ENCODE measurements at places on chromosomes 4 and X. TPM values are rescaled to one million over a fixed set of nuclear protein-coding genes. Genes with fewer than 3 reads are reported as not detected.

GRCh38 chr4:148633720-148634119 is 191.5 kb upstream of the NR3C2 start:
- H3K36me3 ChIP-seq, result peaks cover 3% of the 10 kb centered on the region
- no peak overlapping the region for H3K4me3 ChIP-seq
- no peaks in the 10 kb centered on the region for H3K27me3 ChIP-seq
- no peak for DNase-seq

DNA sequence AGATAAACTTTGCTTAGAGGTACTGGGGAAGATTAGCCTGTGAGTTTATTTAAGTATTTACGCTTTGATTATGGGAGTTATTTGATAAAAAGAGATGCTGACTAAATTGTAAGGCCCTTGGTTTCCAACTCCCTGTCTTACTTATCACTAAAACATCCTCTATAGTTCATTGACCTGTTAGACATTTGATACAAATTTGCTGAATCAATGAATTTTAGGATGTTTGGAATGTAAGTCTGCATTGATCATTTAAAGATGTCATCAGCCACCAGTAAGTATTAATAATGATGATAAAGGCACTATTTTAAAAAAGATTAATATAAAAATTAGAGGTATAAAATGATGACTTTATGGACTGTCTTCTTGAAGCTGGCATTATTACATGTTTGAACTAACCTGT is 340.6 kb downstream of the SPRY1 start:
- no peaks in the 10 kb centered on the region for H3K4me1 ChIP-seq
- no peaks in the 10 kb centered on the region for H3K36me3 ChIP-seq
- no peak overlapping the region for H3K4me3 ChIP-seq
- H3K27ac ChIP-seq, result no peak overlapping the region
- DNase-seq, result no peak

DNA sequence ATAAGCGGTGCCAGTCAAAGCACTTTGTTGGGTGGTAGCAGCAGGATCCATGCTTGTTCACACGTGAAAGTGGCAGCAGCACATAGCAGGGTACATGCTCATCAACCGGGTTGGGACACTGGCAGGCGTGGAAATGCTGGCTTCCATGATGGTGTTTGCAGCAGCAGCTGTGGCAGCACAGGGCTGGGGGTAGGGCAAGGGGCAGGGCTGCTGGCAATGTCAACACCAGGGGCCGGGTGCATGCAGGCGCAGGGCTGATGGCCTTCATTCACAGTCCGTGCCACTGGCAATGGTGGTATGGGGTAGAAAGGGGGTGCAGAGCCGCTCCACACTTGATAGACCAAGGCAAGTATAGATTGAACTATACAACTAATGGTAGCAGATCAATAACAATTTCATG is 374.7 kb upstream of the FAM241A start:
- no peak for DNase-seq
- no peak overlapping the region for H3K4me3 ChIP-seq
- H3K27me3 ChIP-seq, result no peaks in the 10 kb centered on the region
- no peaks in the 10 kb centered on the region for H3K4me1 ChIP-seq
- H3K27ac ChIP-seq, result no peak overlapping the region

VCX gene
- total RNA-seq, result not detected

CABS1 gene
- total RNA-seq, result not detected

UPF3B gene
- total RNA-seq, result 15.3 TPM

- H3K4me1 ChIP-seq, result peaks cover 24% of the 10 kb centered on the region
- H3K27me3 ChIP-seq, result no peaks in the 10 kb centered on the region
- no peak overlapping the region for H3K27ac ChIP-seq
- no peak for DNase-seq
- H3K36me3 ChIP-seq, result no peaks in the 10 kb centered on the region
Observed at GRCh38 chrX:120749141-120749846, 119.4 kb upstream of the C1GALT1C1 start.

DNA sequence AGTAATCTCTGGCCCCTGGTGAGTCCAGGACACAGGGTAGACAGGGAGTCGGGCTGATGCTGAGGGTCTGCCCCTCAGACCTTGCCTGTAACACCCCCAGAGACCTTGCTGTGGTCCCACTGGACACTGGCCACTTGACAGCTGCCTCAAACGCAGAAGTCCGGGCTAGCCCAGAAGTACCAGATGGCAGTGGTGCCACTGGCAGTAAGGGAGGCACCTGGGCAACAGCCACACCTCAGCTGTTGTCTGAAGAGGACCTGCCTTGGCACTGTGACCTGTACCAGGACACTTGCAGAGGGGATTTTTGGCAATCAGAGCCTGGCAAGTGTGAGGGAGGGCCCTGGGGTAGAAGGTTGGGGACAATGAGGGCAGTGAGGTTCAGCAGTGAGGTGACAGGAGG is 63.3 kb upstream of the UXT start:
- no peaks in the 10 kb centered on the region for H3K36me3 ChIP-seq
- no peak overlapping the region for H3K4me3 ChIP-seq
- no peaks in the 10 kb centered on the region for H3K4me1 ChIP-seq
- no peaks in the 10 kb centered on the region for H3K27me3 ChIP-seq
- DNase-seq, result no peak

- H3K27me3 ChIP-seq, result no peaks in the 10 kb centered on the region
- H3K4me1 ChIP-seq, result no peaks in the 10 kb centered on the region
- no peaks in the 10 kb centered on the region for H3K36me3 ChIP-seq
- H3K27ac ChIP-seq, result no peak overlapping the region
- no peak overlapping the region for H3K4me3 ChIP-seq
Observed at GRCh38 chr4:2269206-2269531, 7.3 kb upstream of the MXD4 start.

GRCh38 chr4:133151691-133152329 is 2.7 kb downstream of the PCDH10 start:
- no peak overlapping the region for H3K4me3 ChIP-seq
- DNase-seq, result no peak
- H3K27me3 ChIP-seq, result peaks cover 54% of the 10 kb centered on the region
- H3K4me1 ChIP-seq, result peaks cover 17% of the 10 kb centered on the region

PTPN13 gene
- 3.2 TPM for total RNA-seq

Measured in activated CD4-positive, alpha-beta memory T cell treated with anti-CD3 and anti-CD28 coated beads for 36 hours (primary cell).